Esophagus squamous epithelium (tissue), 5 donors: ENCODE measurements at places on chromosomes 12 and 14.

- no peak overlapping the region for H3K4me3 ChIP-seq
- no peaks in the 10 kb centered on the region for H3K27me3 ChIP-seq
- no peak for DNase-seq
- H3K27ac ChIP-seq, result peak overlapping the region; percentile 10
- no peaks in the 10 kb centered on the region for H3K36me3 ChIP-seq
Measured at GRCh38 chr14:71339650-71340415, 432.6 kb downstream of the PCNX1 start.

GRCh38 chr12:95986635-95987570 lies 9.2 kb downstream of the HAL start:
- H3K36me3 ChIP-seq, result no peaks in the 10 kb centered on the region
- no peak overlapping the region for H3K4me3 ChIP-seq
- no peaks in the 10 kb centered on the region for H3K4me1 ChIP-seq
- no peak for DNase-seq
- H3K27ac ChIP-seq, result no peak overlapping the region

DNA sequence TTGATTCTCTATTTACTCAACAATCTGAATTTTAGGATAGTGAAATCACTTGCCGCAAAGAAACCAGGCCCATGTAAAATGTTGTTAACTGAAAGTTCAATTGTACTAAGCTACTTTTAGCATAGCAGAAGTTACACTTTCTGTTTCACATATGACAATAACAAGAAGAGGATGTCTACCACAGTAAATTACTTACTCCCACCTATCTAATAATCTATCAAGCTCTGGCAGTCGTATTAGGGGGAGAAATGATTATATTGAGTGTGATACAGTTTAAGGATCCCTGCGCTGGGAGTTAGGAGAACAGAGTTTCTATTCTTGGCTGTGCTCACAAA lies 66.5 kb upstream of the CAND1 start:
- H3K27me3 ChIP-seq, result no peaks in the 10 kb centered on the region
- H3K4me3 ChIP-seq, result no peak overlapping the region
- peaks cover 14% of the 10 kb centered on the region for H3K4me1 ChIP-seq
- no peak overlapping the region for H3K27ac ChIP-seq
- no peaks in the 10 kb centered on the region for H3K36me3 ChIP-seq
- no peak for DNase-seq

DNA sequence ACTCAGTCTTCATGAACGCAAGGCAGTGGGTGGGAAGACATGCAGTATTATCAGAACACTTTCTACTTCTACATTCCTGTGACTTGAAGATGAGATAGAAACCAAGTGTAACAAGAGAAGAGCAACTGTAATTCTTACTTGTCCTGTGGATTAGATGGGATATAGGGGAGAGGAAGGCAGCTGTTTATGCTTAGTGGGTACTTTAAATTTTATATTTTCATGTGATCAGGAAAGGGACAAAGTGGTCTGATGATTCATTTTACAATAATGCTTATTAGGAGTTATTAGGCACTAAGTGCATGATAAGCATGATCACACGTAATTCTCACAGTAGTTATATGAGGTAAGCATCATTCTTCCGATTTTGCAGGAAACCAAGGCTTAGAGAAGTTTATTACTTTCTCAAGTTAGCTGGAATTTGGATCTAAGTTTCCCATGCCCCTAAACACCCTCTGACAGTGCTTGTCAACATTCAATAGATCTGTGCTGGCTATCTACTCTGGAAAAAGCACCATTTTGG lies 52.7 kb downstream of the PTGER2 start:
- no peaks in the 10 kb centered on the region for H3K27me3 ChIP-seq
- no peaks in the 10 kb centered on the region for H3K4me1 ChIP-seq
- no peak overlapping the region for H3K4me3 ChIP-seq
- no peak for DNase-seq
- no peak overlapping the region for H3K27ac ChIP-seq
- H3K36me3 ChIP-seq, result no peaks in the 10 kb centered on the region

- peak overlapping the region; percentile 95 for H3K27ac ChIP-seq
- no peaks in the 10 kb centered on the region for H3K27me3 ChIP-seq
- H3K4me3 ChIP-seq, result peak overlapping the region; percentile 93
- peaks cover 65% of the 10 kb centered on the region for H3K4me1 ChIP-seq
- H3K36me3 ChIP-seq, result no peaks in the 10 kb centered on the region
- no peak for DNase-seq
Measured at GRCh38 chr14:59482541-59483331, 1.5 kb downstream of the L3HYPDH start.

DNA sequence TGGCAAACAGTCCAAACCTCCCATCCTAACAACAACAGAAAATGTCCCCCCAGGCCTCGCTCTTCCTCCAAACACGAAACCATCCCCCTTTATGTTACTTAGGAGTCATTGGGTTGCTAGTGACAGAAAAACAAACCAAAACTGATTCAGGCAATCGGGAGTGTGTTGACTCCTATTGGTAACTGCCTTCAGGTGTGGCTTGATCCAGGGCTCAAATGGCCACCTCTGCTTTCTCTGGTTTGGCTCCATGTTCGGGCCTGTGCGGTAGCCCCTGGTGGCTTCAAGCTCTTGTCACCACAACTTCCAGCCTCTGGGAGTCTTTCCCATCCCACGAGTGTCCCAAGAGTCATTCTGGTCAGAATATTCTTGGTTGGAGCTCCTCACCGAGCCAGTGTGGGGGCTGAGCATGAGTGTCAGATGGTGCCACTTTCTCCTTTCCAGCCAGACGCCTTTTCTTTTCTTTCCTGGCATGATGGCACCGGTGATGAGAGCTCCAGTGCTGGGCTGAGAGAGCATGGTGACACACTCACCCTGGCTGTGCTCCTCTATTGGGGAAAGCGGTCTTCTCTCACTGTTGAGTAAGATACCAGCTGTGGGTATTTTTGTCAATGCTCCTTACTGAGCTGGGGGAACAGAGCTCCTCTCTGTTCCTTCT lies 38.6 kb downstream of the NOC4L start:
- DNase-seq, result no peak
- H3K27me3 ChIP-seq, result no peaks in the 10 kb centered on the region
- no peaks in the 10 kb centered on the region for H3K36me3 ChIP-seq
- H3K27ac ChIP-seq, result no peak overlapping the region
- H3K4me1 ChIP-seq, result no peaks in the 10 kb centered on the region

- H3K27ac ChIP-seq, result no peak overlapping the region
- no peak overlapping the region for H3K4me3 ChIP-seq
- no peak for DNase-seq
- H3K4me1 ChIP-seq, result no peaks in the 10 kb centered on the region
- H3K27me3 ChIP-seq, result no peaks in the 10 kb centered on the region
Measured at GRCh38 chr12:44224399-44225148, 388.7 kb downstream of the TMEM117 start.

- H3K27me3 ChIP-seq, result no peaks in the 10 kb centered on the region
- no peak overlapping the region for H3K27ac ChIP-seq
- peaks cover 38% of the 10 kb centered on the region for H3K4me1 ChIP-seq
- DNase-seq, result no peak
Measured at GRCh38 chr14:32205984-32206383, 2.9 kb upstream of the RNU6-8 start.

DNA sequence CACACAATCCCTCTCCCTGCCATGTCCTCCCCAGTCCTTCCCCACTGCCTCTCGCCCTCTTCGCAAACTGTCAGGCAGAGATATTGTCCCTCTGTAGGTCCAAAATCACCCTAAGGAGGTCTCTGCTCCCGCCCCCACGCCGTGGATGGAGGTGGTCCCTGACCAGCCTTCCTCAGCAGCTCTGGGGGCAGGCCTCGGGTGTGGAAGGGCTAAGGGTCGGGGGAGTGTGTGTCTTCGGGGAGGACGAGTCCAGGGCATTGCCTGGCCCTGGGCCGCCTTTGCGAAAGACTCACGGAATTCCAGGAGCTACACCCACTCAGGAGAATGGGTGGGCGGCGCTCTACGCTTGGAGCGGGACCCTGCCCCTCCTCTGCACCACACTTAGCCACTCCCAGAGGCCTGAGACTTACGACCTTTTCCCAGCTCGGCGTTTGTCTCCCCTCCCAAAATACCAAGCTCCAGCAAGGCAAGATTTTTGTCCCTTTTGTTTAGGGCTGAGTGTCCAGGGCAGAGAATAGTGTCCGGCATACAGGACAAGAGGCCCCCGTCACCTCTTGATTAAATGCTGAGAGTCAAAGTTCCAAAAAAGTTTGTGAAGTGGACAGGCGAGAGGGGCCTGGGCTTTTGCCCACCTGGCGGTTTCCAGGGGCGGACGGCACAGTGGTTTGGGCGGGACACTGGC lies 881 bp downstream of the PYGL start:
- DNase-seq, result no peak
- H3K4me3 ChIP-seq, result peak overlapping the region; percentile 82
- no peaks in the 10 kb centered on the region for H3K27me3 ChIP-seq
- H3K4me1 ChIP-seq, result peaks cover 41% of the 10 kb centered on the region
- H3K36me3 ChIP-seq, result no peaks in the 10 kb centered on the region

- DNase-seq, result no peak
- no peaks in the 10 kb centered on the region for H3K27me3 ChIP-seq
- H3K4me3 ChIP-seq, result no peak overlapping the region
- no peaks in the 10 kb centered on the region for H3K4me1 ChIP-seq
Measured at GRCh38 chr14:54002653-54003052, 46.0 kb upstream of the BMP4 start.

DNA sequence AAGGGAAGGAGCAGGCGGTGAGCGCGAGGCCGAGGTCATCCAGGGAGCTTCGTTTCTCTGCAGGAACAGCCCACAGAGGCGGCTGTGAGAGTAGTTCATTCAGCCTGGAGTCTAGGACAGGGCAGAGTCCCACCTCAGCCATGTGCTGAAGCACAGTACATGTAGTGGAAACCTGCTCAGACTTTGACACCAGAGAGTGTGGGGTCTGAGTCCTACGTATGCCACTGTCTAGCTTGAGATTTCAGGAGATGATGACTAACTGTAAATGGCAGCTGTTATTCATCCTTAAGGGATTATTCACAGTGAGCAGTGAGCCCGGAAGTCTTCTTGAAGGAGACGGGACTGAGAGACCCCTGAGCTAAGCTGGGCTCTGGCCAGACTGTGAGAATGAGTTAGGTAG lies 938 bp upstream of the SLC6A13 start:
- no peak for DNase-seq
- no peaks in the 10 kb centered on the region for H3K4me1 ChIP-seq
- H3K36me3 ChIP-seq, result no peaks in the 10 kb centered on the region
- H3K4me3 ChIP-seq, result no peak overlapping the region
- no peak overlapping the region for H3K27ac ChIP-seq

GRCh38 chr12:77372026-77372425 lies 306.7 kb upstream of the E2F7 start:
- DNase-seq, result no peak
- no peaks in the 10 kb centered on the region for H3K36me3 ChIP-seq
- H3K27ac ChIP-seq, result no peak overlapping the region
